HEK293T (cell line): ENCODE measurements at places on chromosomes 3 and 15.

GRCh38 chr3:7536510-7536909 is 675.6 kb downstream of the GRM7 start:
- DNase-seq, result no peak

GRCh38 chr15:85785887-85786780 is 8.6 kb downstream of the KLHL25 start:
- DNase-seq, result no peak

DNA sequence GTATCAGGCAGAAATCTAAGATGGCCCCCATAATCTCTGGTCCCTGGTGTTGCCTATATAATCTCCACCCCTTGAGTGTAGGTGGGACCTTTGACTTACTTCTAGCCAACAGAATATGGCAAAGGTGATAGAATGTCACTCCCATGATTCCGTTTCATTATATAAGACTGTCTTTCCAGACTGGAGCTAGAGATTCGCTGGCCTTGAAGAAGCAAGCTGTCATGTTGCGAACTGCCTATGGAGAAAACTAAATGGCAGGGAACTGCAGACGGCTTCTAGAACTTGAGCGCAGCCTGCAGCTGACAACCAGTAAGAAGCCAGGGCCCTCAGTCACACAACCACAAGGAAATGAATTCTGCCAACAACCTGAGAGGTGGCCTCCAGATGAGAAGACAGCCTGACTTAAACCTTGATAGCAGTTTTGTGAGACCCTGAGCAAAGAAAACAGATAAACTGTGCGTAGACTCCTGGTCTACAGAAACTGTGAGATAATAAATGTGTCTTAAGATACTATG is 2.2 kb upstream of the KPNA1 start:
- no peak for DNase-seq

DNA sequence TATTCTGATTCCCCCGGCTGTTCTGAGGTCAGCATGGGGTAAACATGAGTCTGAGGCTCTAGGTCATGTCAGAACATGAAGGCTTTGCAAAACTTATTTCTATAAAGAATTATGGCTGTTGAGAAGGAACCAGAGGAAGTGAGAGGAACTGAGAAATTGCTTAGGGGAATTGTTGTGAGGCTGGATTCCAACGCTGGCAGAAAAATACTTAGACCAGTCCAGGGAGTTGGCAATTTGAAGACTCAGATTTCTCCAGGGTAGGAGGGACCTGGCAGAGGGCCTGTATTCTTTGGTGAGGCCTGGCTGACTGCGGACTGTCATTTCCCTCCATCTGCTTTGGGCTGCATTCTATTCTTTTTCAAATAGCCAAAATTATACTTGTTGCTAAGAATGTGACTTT is 155.5 kb downstream of the PLD1 start:
- no peak for DNase-seq

- no peak for DNase-seq
Observed at GRCh38 chr15:70629735-70630273, 133.6 kb downstream of the UACA start.

GRCh38 chr3:73467211-73467610 is 157.5 kb downstream of the PDZRN3 start:
- no peak for DNase-seq

DNA sequence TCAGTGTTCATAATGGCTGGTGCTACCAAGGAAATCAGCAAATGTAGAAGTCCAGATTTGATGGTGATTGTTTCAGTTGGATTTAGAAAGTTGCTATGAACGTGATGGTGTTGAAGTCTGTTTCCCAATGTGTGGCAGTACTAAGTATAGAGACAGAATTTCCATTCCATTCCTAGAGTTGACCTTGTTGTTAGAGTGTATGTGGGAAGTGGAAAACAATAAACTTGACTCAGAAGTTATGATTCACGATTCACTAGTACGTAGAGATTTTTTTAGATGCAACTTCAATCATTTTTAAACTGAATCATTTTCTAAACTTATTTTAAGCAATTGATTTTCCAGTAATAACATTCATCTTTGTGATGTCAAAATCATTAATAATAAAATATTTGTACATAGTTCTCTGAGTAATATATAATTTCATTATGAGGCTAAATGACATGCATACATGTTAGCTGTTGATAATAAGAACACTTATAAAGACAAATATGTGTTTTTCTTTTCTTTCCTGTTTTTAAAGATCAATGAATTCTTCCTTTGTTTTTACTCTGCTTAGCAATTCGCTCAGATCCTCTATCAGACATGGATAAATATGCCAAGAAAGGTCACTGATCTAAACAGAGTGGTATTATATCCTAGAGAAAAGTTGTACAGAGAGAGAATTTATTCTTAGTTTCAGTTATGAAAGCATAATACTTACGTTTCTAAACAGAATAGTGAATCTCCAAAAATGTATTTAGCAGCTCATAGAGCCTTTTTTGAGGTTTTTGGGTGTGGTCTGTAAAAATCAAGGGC is 108.8 kb upstream of the GPR149 start:
- DNase-seq, result no peak

GRCh38 chr3:14861031-14861430 is 42.3 kb downstream of the FGD5 start:
- no peak for DNase-seq

DNA sequence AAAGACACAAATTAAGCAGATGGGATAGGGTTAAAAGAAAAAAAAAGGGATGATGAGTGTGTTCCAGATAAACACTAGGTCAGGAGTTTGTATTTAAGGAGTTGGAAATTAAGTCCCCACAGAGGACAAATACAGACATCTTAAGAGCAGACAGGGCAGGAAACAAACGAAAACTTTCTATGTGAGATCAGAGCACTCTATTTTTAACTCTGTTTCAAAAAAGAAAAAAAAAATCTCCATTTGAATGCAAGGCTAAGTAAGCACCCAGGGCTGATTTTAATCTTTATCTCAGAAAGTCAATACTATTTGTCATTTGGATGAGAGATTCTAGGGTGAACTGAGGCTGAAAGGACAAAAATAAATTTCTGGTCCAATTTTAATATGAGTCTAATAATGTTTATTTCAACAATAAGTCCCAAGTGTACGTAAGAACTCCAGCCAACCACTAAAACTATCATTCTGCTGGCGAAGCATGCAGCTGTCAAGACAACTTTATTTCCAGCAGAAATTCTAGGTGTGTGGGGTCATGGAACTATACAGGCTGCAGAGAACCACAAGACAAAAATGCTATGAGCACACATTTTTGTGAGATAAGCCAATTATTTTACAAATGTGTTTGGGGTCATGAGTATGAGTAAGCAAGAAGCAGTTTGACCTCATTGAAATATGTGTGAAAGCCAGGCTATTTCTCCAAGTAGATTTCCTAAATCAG is 186.1 kb downstream of the FMN1 start:
- no peak for DNase-seq

- DNase-seq, result no peak
Observed at GRCh38 chr3:113556316-113556945, 24.1 kb downstream of the SIDT1 start.

DNA sequence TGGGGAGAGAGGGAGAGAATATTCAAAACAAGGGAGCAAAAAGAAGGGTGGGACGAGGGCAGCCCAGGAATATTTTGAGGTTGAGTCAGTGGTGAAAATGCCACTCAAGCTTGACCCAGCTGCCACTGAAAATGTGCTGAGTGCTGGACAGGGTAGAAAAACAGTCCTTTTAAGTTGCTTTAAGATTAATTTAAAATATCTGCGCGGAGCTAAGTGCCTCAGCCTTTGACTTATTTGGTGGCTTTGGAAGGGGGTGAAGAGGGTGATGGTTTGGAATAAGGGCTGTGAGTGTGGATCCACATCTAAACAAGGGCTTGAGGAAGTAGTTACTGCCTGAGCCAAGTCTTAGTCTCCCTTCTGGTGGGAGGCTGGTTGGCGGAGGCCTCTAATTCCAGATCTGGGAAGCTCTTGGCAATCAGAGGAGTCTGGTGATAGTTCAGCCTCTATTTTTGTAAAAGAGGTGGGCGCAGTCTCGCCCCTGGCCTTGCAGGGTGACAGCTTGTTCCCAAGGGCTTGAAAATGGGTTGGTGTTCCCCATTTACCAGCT is 280.8 kb upstream of the ROPN1 start:
- no peak for DNase-seq

DNA sequence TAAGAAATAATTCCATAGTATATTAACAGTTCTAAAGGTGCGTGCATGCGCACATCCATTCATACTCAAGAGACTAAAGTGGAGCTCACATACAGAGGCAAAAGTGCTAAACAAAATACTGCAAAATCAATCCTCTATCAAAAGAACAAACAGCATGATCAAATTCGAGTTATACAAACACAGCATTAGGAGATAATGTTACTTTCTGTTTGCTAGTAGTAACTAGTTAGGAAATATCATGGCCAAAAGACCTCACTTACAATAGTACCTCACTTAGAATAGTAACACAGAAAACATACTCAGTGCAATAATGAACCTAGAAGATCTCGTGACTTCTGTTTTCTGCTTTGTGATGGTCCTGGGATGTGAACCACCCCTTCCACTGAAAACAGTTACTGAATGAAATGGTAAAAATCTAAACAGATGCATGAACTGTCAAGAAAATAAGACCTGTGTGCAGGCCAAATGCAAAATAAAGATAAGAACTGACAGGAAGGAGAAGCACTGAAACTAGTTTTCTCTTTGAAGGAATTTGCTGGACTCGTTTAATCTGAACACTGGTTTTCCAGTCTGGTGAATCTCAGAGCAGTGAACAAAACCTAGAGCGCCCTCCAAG is 20.9 kb upstream of the CEMIP start:
- no peak for DNase-seq

GRCh38 chr3:126106336-126107202 is 22.6 kb upstream of the SLC41A3 start:
- no peak for DNase-seq

DNA sequence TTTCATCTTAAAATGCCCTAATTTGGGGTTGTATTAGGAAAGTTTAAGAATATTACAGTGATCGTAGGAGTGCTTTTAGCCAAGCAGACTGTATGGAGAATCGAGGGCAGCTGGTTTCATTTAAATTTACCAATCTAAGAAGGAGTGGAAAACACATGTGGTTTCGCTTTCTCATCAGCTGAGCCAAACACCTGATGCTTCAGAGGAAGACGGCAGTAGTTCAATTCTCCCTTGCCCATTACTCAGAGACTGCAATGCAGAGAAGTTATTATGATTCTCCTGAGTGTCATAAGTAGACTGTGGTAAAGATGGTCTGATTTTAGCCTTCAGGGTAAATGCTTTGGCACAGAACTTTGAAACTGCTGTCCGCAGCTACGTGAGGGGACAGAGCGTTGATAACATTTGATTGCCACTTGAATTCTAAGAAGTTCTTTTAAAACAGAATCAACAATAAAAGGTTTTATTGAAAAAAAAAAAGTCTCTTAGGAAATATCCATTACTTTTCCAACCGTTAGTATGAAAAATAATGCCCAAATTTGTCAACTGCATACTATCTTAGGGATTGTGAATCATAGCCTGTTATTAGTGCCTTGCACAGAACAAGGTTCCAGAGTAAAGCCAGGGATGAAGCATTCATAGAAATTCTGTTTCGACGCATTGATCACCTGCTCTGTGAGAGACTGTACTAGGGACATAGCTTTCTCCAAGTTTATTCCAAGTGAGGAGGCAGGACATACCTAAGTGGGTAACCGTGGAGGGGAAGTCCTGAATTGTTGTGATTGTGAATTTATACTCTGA is 25.6 kb downstream of the LYSMD4 start:
- no peak for DNase-seq

DNA sequence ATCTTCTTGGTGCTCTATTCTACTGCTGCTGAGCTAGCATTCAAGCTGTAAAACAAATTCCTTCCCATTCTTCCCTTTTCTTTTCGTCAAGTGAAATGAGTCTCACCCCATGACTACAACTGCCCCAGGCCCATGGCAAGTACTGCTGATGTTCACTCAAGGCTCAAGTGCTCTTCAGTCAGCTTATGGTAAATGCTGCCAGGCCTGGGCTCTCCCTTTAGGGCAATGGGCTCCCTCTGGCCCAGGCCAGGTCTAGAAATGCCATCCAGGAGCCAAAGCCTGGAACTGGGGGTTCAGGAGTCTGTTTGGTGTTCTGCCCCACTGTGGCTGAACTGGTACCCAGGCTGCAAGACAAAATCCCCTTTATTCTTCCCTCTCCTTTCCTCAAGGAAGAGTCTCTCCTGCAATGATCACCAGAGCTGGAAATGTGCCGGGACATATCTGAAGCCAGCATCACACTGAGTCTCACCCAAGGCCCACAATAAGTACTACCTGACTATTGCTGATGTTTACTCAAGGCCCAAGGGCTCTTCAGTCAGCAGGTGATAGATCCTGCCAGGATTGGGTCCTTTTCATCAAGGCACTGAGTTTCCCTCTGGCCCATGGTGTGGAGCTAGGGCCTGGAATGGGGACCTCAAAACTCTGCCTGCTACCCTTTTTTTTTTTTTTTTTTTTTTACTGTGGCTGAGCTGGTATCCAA is 205.0 kb upstream of the STAC start:
- DNase-seq, result no peak

- DNase-seq, result no peak
Observed at GRCh38 chr15:34049112-34049511, 10.1 kb upstream of the AVEN start.

- peak; percentile 31 for DNase-seq
Observed at GRCh38 chr15:63019511-63020109, 22.9 kb upstream of the TPM1 start.

GRCh38 chr3:49133226-49133951 is 539 bp upstream of the LAMB2 start:
- peak; percentile 86 for DNase-seq

DNA sequence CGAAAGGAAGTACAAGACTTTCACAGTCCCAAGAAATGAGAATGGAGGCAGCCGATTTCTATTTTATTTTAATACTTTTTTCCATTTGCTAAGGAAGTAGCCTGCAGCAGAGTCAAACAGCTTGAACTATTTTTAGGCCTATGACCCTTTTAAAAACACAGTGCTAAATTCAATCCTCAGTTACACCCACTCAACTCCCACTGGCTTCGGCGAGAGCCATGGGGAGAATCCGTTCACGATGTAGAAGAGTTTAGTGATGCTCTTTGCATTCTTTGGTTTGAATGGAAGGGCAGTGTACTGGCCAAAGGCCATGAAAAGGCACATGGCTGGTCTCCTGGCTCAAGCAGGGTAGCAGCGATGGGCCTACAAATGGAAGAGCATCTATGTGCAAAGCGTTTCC is 343.5 kb downstream of the FOXP1 start:
- DNase-seq, result no peak
